ENCODE measurements at places on chromosomes 3 and 15.
A peak's percentile ranks its signal among the peaks of the same experiment; 100 is the strongest.

DNA sequence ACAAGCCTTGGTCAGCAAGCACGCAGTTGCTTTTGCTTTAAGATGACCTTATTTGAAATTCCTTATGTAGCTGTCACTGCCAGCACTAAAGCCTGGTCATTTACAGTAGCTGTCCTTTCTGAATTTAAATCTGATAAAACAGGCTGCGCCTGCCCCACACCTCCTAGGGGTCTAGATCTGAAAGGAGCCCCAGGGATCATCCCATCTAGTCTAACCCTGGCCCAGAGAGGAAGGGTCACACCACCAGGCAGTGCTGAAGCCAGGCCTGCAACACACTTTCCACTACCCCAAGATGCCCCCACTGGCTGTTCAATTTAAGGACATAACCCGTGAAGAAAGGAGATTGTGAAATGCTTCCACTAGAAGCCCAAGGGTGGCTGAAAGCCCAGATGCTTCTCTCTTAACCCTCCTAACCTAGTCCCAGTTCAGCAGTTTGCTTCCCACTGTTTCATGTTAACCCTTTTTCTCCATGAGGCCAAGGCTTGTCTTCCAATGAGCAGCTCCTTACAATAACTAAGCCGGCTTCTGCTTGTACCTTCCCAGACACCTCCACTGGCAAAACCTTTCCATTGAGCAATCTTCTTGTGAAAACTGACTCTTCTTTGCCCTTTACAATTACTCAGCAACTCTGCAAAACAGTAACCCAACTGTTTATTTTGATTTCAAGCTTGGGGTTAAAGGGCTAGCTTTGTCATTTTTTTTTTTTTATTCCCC is 198.9 kb upstream of the LPP start:
- peak; percentile 92 for DNase-seq

- DNase-seq = no peak
Measured at GRCh38 chr15:38864827-38865581, 300.4 kb upstream of the RASGRP1 start.

GRCh38 chr3:155241579-155241978 is 51.9 kb downstream of the STRIT1 start:
- no peak for DNase-seq

GRCh38 chr3:194287977-194288706 is 63.0 kb downstream of the CPN2 start:
- DNase-seq = no peak

Data from MCF 10A (cell line).